H54 (cell line): ENCODE measurements at places on chromosomes 5 and 9.

DNA sequence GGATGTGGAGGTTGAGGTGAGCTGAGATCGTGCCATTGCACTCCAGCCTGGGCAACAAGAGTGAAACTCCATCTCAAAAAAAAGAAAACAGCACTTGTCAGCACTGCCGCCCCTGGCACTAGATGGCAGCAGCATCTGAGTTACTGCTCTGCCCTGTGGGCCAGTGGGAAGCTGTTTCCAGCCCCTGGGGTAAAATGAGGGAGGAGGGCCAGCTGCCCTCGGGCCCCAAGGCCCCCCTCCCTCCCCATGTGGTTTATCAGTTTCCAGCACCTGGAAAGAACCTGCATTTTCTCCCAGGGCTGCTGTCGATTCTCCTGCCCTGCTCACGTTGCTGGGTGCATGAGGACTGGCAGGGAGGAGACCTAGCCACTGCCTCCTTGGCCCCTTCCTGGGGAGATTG is 13.2 kb upstream of the CEL start:
- peak; percentile 62 for DNase-seq

DNA sequence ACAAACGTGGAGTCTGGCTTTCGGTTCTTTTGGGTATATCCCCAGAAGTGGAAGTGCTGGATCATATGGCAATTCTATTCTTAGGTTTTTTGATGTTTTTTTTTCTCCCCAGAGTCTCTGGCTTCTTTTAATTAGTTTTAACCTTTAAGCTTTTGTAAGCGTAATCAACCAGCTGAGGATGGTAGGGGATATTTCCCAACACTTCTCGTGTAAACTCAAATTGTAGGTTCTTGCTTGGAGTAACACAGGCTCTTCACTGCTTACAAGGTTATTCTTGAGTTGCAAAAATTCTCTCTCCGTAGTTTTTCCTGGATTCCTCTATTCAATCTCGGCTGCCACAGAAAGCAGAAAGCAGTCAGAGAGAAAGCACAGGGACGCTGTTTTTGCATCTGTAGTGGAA is 11.9 kb downstream of the LAMC3 start:
- no peak for DNase-seq

GRCh38 chr5:163409384-163409783 is 28.0 kb upstream of the CCNG1 start:
- DNase-seq = no peak

DNA sequence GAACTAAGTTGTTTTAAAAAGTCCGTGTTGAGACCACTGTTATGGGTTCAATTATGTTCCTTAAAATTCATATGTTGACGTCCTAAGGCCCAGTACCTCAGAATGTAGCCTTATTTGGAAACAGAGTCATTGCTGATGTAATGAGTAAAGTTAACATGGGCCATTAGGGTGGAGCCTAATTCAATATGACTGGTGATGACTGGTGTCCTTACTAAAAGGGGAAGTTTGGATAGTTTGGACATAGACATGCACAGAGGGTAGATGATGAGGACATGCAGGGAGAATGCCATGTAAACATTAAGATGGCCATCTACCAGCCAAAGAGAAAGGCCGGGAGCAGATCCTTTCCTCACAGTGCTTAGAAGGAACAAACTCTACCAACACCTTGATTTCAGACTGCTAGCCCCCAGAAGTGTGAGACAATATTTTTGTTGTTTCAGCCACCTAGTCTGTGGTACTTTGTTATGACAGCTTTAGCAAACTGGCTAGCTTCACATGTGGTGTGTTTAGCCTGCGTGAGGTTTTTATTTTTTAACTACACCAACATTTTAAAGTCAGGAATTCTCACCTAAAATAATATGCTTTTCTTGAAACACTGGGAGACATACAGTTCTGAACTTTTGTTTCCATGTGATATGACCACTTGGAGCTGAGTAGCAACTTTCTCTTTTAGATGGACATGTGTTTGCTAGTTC is 135.3 kb downstream of the YIPF5 start:
- DNase-seq = no peak

DNA sequence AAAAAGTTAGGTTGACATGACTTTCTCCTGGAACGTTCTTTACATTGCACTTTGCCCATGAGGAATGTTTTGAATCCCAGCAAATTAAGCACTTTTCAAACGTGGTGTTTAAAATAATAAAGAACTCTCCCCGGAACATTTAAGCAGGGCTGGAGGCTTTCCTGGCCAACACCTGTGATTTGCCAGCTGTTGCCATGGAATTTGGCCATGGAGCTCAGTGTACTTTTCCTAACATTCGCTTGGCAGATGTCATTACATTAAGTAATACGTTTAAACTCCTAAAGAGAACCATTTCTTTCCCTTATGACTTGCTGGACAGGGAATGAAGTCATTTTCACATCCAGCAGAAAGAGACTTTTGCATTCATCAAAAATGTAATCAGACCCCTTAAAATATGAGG is 146.1 kb downstream of the GAS1 start:
- no peak for DNase-seq
